Activated naive CD8-positive, alpha-beta T cell treated with anti-CD3 and anti-CD28 coated beads, Interleukin-2, amount 50 U/mL, for 16 hours (primary cell): ENCODE measurements at places on chromosomes 1 and 21.

DNA sequence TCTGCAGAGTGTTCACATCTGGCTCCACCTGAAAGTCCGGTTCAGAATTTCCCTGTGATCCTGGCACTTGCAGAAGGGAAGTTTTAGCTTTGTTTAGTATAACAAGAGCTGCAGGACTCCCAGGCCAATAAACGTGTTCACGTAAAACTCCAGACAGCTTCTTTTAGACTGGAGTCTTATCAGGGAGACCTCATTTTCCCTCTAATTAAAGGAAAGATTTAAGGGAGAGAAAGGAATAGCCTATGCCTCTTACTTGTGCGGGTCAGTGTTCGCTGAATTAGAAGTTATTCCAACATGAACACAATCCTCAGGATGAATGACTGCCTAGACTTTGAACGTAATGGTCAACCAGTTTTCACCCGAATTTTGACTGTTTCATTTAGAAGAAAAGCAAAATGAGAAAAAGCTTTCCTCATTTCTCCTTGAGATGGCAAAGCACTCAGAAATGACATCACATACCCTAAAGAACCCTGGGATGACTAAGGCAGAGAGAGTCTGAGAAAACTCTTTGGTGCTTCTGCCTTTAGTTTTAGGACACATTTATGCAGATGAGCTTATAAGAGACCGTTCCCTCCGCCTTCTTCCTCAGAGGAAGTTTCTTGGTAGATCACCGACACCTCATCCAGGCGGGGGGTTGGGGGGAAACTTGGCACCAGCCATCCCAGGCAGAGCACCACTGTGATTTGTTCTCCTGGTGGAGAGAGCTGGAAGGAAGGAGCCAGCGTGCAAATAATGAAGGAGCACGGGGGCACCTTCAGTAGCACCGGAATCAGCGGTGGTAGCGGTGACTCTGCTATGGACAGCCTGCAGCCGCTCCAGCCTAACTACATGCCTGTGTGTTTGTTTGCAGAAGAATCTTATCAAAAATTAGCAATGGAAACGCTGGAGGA is 202.1 kb upstream of the SGIP1 start:
- DNase-seq = no peak

- no peak for DNase-seq
Measured at GRCh38 chr1:22665752-22666151, 12.7 kb downstream of the C1QB start.

- DNase-seq = no peak
Measured at GRCh38 chr1:156081180-156081916, 917 bp downstream of the MEX3A start.

DNA sequence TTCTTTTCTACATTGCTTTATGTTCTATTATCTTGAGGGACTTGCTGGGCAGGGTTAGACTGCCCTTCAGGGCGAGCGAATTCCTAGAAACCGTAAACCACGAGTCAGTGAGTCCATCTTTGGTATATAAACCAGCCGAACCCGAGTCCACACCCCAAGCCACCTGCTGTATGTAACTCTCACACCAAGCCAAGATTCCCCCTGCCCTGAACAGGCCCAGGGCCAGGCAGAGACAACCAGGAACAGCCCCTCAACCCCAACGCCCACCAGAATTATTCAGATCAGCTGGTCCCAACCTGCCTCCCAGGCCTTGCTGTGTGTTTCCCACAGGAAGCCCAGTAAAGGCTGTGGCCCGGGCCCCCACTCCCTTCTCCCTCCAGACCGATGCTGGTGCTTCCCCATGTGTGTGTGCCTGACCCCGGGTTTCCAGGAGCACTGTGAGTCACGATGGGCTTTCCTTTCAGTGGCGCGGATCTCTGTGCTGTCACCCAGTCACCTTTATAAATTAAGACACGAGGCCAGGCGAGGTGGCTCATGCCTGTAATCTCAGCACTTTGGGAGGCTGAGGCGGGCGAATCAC is 17.1 kb downstream of the KIF17 start:
- DNase-seq = no peak

- no peak for DNase-seq
Measured at GRCh38 chr1:112694363-112694929, 12.5 kb downstream of the RHOC start.

DNA sequence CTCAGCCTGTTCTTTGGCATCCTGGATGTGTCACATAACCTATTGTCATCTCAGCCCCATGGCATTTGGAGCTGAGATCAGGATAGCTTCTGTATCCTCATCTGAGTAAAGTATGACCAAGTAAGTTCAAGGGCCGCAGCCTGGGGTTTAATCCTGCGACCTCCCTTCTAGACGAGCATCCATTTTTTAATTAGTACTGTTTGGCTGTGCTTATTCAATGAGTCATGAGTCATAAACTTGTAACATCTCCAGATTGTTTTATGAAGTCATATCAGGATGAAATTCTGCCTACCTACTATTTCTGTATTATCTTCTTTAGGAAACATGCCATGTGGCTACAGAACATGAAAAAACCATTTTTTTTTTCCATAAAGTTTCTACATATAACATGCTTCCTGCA is 119.1 kb downstream of the ERG start:
- no peak for DNase-seq

GRCh38 chr1:41003640-41004220 is 17.8 kb downstream of the SLFNL1 start:
- DNase-seq = peak; percentile 67

- no peak for DNase-seq
Measured at GRCh38 chr1:231442735-231443134, 20.6 kb upstream of the EGLN1 start.

- DNase-seq = no peak
Measured at GRCh38 chr1:2297246-2298011, 69.3 kb downstream of the SKI start.

DNA sequence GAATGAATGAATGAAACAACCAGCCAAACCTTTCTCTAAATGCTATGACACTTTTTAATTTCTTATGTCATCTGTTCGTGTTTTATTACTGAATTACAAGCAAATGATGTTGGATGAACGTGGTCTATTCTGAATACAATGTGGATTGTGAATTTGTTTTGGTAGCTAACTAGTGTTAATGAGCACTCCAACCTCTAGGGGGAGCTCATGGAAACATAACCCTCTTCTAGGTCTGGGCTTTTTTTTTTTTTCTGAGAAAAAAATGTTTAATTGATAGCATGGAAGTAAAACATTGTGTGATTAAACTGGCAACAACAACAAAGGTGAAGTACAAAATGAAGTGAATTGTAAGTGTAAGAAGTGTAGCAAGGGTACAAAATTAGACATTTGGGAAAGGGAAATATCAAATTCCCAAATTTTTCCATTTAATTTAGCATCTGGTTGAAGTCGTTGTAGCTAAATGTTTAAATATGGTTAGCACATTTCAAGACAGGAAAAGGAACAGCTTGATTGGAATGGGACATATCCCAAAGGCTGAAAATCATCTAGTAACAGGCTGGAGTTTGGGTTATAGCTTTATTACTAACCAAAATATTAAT is 42.6 kb upstream of the PTGS2 start:
- DNase-seq = no peak

DNA sequence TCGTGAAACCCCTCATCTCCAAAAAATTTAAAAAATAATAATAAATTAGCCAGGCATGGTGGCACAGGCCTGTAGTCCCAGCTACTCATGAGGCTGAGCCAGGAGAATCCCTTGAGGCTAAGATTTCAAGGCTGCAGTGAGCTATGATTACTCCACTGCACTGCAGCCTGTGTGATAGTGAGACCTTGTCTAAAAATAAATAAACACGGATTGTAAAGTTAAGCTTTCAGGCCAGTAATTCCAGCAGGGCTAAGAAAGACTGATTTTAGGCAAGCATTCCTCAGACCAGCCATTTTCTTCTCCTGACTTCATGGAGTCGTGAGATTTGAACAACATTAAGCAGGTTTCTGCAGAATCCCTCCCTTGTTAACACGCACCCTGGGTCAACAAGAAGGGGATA is 77.2 kb upstream of the EFHD2 start:
- DNase-seq = no peak

GRCh38 chr1:47231301-47232186 is 481 bp downstream of the TAL1 start:
- DNase-seq = no peak
